Umbilical cord (tissue), 2 donors: ENCODE measurements at places on chromosomes 7 and 10. TPM values are rescaled to one million over a fixed set of nuclear protein-coding genes. Genes with fewer than 3 reads are reported as not detected.

The PTCD1 gene
- 9.6 TPM for total RNA-seq

The FAM25C gene
- total RNA-seq: not detected

GRCh38 chr10:17850501-17850900, 41.4 kb downstream of the MRC1 start:
- DNase-seq: no peak

DNA sequence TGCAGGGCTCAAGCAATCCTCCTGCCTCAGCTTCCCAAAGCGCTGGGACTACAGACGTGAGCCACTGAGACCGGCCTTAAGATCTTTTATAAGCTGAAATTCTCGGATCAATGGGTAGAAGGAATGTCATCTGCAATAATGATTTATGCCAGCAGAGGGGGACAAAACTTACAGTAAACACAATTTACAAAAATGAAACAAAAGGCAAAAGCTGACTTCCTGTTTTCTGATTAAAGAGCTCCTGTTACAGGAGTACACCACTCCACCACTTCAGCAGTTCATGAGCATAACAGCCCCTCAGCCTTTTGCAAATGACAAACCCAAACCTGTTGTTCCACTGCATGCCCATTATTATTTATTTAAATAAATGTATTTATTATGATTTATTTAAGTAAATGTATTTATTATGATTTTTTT, 88.5 kb upstream of the ATP6V0A4 start:
- DNase-seq: peak; percentile 55

The ARMC3 gene
- 2.2 TPM for total RNA-seq

- DNase-seq: no peak
Observed at GRCh38 chr7:141295367-141295895, 221.6 kb downstream of the TMEM178B start.
